ENCODE measurements at places on chromosomes 7 and 10.

DNA sequence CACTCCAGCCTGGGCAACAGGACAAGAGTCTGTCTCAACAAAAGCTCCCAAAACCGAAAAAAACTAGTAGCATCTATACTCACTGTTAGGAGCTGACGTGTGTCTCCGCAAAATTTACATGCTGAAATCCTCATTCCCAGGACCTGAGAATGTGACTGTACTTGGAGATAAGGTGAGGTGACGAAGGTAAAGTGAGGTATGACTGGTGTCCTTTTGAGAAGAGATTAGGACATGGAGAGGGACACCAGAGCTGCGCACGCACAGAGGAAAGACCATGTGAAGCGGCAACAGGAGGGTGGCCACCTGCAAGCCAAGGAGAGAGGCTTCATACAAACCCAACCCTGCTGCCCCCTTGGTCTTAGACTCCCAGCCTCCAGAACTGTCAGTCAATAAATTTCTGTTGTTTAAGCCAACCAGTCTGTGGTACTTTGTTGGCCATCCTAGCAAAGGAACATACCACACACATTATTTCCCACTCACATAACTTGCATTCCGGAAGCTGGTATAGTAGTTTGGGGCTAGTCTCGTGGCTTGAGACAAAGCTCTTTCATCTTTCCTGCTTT lies 1154.0 kb upstream of the CELF2 start:
- no peak for DNase-seq

DNA sequence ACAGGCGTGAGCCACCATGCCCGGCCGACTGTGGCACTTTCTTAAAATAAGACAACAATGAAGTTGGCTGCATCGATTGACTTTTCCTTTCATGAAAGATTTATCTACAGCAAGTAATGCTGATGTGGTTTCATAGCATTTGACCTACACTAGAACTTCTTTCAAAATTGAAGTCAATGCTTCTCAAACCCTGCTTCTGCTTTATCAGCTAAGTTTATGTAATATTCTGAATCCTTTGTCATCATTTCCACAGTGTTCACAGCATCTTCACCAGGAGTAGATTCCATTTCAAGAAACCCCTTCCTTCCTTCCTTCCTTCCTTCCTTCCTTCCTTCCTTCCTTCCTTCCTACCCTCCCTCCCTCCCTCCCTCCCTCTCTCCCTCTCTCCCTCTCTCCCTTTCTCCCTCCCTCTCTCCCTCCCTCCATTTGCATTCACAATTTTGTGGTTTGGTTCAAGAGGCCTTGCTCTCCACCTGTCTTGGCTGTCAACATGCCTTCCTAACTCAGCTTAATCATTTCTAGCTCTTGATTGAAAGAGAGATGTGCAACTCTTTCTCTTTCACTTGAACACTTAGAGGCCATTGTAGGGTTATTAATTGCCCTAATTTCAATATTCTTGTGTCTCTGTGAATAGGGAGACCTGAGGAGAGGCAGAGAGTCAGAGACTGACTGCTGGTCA lies 52.1 kb downstream of the HDAC9 start:
- no peak for DNase-seq

DNA sequence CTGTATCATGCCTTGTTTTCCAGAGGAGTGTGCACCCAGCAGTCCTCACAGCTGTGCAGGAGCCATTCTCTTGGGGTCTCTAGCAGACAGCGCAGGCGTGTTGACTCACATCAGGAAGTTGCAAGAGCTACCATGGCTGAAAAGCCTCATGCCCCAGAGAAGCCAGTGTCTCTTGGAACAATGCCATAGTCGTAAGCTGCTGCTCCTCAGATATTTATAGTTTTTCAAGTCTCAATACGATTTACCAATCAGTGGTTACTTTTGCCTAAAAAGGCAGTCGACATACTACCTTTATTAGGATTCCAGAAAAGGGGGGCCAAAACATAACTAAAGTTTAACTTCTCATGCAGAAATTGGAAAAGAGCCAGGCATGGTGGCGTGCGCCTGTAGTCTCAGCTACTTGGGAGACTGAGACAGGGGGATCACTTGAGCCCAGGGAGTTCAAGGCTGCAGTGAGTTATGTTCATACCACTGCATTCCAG lies 407.7 kb downstream of the PARD3 start:
- peak; percentile 81 for DNase-seq

DNA sequence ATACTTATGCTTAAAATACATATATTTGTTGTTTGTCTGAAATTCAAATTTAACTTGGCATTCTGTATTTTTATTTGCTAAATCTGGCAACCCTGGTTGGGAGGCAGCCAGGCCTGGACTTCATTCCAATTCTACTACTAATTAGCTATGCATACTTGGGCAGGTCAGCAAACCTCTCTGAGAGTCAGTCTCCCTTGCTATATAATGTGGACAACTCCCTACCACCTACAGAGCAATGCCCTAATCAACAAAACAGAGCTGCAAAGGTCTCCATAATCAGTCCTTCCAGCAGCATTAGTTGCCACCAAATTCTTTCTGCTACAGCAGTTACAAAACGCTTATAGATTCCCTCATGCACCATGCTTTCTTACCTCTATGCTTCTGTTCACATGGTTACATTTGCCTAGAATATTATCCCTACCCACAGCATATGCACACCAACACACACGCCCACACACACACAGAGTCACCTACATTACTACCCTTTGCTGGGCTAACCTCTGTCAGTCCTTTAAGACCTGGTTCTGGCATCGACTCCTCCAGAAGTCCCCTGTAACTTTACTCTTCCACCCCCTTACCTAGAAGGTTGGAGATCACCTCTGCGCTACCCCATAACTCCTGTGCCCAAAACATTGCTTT lies 188.7 kb downstream of the FGFR2 start:
- DNase-seq = no peak

- DNase-seq = no peak
Measured at GRCh38 chr10:78432583-78432982, 398.9 kb downstream of the RPS24 start.

GRCh38 chr7:40848541-40849221 lies 713.9 kb downstream of the SUGCT start:
- no peak for DNase-seq

DNA sequence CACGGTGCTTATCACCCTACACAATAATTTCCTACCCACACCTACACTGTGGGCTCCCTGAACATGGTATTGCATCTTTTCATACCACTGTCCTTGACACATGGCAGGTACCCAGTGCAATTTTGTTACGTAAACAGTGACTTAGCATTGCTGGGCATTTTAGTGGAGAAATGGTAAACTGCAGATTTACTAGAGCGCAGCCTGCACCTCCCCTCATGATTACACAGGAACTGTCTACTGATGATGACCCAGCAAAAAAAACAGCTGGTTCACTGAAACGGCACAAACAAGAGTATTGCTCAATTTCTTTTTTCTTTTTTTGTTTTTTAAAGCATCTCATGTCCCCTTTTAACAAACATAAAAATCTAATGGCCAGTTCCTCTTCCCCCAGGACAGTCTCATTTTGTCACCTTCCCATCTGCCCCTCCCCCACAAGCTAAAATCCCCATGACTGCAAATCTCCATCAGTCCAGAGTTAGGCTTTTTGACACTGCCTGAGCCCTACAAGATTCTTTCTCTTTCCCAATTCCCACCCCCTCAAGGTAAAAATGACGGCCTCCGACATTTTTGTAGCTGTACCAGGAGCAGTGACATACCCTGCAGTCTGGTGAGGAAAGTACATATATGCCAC lies 2.8 kb downstream of the ZNF746 start:
- no peak for DNase-seq

DNA sequence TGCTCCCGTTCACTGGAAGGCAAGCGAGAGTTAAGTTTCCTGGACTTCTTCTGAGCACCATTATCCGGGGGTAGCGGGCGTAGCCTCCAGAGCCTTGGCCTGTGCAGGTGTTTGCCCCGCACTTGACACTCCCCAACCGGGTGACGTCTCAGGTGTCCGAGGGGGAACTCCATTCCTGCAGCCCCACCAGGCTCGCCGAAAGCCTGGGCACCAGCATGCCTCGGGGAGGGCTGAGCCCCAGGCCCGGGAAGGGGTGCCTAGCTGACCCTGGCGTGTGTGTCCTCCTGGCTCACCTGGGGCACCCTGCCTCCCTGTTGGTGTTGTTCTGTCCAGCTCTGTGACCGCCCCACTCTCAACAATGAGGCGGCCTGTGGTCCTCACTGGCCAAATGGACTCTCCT lies 109.4 kb upstream of the GPR26 start:
- DNase-seq = no peak

DNA sequence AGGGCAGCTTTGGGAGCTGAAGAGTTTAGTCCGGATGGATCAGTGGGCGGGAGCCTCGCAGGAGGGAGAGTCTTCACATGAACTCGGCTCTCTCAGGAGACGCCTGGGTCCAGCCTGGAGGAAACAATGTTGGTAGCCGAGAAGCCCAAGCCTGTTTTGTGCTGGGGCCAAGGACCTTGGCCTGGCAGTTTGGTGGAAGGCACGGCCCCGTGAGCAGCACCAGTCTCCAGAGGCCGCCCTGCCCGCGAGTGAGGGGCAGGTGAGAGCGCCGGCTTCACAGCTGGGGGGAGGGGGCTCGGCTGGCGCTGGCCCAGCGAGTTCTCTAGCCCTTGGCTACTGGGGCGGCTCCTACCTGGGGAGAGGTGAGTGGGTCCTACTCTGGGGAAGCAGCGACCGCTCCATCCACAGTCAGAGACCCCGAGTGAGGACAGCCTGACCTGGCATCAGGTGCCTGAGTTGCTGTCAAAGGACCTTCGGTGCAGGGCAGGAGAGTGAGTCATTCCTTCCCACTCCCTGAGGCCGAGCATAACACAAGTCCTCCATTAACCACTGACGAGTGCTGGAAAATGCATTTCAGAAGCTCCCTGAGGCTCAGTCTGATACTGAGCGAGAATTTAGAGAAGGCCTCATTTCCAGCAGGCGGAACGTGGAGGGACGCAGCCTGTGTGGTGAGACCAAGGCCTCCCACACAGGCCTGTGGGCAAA lies 89.3 kb upstream of the DIP2C start:
- no peak for DNase-seq

DNA sequence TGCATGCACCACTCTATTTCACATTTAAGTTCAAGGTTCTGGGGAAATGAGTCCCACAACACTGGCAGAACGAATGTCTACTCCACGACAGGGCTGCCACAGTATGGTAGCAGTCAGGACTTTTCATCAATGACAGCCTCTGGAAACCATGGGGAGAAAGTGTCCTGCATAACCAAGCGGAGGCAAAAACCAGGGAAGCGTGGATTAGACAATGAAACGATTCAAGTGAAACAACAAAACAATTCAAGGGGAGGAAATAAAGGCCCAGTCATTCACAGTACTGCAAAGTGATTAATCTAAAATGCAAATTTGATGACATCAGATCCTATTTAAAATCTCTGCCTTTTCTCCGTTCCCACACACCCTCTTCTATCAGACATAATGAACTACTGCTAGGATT lies 168.2 kb downstream of the DPY19L1 start:
- DNase-seq = peak; percentile 15

GRCh38 chr10:11201911-11202310 lies 184.2 kb downstream of the CELF2 start:
- no peak for DNase-seq

DNA sequence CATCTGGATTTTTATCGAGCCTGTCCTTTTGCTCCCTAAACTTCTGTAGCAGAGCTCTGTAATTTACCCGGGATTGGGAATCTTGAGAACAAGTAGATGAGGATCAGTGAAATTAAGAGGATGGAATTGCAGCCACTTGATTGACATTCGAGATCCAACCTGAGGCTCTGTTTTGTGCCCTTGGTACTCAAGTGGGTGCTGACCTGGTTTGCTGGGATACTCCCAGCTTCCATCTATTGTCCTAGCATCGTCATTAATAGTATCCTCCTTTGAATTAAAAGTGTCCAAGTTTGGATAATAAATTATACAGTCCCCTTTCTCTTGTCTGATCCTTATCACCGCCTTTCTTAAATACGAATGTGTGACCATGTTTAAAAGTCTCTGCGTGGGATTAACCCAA lies 17.1 kb downstream of the CELF2 start:
- DNase-seq = no peak

GRCh38 chr10:70255329-70256299 lies 22.4 kb upstream of the PPA1 start:
- peak; percentile 82 for DNase-seq
